Activated CD4-positive, CD25-positive, alpha-beta regulatory T cell treated with anti-CD3 and anti-CD28 coated beads, Interleukin-2, amount 50 U/mL, for 24 hours (primary cell): ENCODE measurements at places on chromosomes 16 and 17.

GRCh38 chr16:51150888-51151320, at the start of gene SALL1:
SALL1 (minus strand) TSS chr16:51151270; CDS start chr16:51151241, 29 bp downstream.
- ATAC-seq, result no peak

DNA sequence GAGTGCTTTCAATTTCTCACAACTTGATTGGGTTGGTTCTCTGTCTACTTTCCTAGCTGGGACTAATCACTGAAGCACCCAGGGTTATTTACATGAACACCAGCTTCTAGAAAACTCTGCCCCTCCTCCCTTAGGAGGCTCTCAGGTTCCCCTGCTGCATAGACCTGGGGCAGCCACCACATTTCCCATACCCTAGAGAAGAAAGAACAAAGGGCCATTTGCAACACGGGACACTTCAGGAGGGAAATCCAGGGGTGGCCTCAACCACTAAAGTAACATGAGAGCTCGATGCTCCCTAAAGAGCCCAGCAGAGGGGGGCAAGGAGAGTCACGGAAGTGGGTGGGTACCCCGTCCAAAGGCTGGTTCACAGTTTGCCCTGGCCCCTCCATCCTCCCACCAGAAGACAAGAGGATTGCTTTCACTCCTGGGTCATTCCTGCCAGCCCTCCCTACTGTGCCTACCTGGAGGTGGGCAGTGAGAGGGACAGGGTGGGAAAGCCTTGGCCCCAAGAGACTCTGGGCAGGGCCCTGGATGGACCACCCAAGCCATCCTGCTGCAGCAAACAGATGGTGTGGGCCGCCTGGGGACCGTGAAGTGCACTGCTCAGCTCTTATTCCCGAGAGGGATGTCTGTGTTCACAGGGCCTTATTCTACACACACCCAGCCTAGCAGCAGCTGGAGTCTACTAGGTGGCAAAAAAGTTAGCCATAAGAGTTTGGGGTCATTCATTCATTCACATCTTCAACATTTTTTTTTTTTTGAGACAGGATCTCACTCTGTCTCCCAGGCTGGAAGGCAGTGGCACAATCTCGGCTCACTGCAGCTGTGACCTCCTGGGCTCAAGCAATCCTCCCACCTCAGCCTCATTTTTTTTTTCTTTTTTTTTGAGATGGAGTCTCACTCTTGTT, 392.1 kb downstream of the SOX9 start:
- ATAC-seq, result no peak

DNA sequence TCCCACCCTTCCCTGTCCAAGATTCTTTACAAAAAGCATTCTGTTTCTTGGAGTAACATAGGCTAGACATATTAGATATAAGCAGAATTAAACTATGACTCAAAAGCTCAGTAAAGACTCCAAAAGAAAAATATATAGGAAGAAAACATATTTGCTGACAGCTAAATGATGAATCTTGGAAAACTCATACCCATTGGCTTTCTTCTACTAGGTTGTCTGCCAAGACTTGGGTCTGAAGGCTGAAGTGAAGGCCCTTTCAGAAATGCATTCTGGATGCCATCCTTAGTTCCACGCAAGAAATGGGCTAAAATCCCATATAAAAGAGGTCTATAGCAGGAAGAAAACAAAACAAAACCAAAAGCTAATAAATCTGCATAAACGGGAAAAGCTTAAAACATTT, 15.1 kb downstream of the CEP20 start:
- ATAC-seq, result no peak

DNA sequence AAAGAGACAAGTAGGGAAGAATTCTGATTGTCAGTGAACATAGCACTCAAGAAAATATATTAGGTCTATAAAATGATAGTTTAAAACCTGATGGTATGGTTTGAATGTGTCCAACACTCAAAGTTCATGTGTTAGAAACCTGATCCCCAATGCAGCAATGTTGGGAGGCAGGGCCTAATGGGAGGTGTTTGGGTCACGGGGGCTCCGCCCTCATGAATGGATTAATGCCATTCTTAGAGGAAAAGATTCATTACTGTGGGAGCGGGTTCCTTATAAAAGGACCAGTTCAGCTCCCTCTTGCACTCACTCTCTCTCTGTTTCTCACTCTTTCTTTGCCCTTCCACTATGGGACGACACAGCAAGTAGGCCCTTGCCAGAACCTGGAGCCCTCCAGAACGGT, 41.5 kb upstream of the SLC47A1 start:
- ATAC-seq, result no peak

DNA sequence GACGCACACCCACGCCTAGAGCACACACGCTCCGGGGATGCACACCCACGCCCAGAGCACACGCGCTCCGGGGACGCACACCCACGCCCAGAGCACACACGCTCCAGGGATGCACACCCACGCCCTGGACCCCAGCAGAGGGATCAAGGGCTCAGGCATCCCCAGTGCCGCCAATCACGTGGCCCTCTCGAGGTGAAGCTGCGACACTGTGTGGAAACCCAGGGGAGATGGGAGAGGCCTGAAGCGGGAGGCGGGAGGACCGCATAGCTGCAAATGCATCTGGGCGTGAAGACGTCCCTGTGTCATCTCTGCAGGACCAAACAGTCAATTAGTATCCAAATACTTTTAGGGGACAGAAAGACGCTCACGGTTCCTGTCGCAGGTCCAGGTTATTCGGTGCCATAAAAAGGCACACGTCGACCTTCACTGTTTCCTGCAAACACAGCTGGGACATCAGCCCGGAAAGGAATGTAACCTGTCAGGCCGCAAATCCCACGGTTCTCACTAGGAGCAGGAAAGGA, 56.4 kb downstream of the TBC1D16 start:
- no peak for ATAC-seq

DNA sequence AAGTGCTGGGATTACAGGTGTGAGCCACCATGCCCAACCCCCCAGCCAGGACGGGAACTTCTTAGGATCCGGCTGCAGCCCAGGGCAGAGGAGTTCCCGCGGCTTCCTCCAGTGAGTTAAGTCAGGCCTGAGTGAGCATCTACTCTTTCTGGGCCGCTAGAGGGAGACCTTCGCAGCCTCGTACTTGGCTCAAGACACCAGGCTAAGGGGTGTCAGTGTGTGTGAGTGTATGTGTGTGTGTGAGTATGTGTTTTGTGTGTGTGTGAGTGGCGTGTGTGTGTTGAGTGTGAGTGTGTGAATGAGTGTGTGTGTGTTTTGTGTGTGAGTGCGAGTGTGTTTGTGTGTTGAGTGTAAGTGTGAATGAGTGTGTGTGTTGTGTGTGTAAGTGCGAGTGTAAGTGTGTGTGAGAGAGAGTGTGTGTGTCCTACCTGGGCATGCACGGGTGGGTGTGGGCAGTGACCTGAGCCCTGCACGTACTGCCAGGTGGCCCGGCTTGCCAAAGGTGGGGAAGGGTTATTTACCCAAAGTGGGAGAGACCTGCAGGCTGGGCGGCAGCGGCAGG, 58.5 kb downstream of the TMEM235 start:
- ATAC-seq, result peak; percentile 98
